ENCODE measurements at places on chromosomes 11 and 22.

DNA sequence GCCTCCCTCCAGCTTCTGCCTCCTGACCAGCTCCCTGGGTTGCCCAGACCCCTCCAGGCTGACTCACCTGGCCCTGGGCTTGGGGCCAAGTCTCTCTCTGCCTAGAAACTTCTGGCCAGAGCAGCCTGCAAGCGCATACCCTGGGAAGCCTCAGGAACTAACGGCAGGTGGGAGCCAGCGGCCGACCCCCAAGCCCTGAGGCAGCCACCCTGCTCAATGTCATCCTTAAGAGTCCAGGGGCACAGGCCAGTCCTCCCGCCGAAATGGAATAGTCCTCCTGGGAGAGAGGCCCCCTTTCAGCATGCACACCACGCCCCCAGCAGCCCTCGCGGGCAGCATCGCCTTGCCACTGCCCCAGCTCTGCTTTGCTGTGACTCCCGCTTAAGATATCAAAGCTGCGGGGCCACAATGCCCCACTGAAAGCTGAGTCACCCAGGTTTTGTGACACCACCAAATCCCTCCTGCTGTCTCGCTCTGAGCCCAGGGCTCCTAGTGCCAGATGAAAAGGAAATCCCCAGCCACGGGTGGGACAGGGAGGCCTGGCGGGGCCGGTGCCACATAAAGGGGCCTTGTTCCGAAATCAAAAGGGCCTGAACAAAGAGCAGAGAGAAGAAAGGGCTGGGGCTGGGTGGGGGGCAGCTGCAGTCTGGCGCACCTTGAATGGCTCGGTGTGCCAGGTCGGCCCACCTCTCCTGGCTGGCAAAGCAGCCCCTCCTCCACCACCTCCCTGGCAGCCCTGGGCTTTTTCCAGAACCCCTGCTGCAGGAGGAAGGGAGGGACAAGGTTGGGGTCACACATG is 21.4 kb upstream of the FGF3 start:
- DNase-seq = no peak

DNA sequence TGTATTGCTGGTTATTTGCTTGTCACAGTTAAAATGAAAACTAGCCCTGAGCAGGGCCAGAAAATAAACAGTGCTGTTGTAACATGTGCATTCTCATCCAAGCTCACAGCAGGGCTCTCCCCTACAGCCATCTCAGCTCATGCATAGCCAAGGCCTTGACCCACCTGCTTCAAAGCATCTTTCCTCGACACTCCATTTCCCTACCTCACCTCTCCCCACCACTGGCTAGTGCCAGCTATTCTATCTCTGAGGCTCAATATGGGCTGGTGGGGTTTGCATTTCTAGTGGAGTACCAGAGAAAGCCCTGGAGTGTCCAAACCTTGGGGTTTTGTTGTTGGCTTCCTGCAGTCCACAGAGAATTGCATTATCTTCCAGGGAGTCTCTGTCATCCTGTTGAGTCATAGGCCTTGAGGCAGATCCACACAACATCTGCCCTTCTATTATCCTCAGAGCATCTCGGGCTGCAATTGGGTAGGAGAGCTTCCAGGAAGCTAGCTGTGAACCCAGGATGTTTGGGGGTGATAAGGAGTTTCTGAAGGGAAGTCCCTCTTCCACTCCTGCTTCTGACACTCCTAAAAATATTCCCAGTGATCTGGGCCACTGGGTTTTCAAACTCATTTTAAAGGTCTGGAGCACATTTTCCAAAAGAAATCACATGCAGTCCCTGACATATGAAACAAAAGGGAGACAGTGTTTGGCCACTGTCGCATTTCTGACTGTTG is 36.1 kb upstream of the AMOTL1 start:
- peak; percentile 51 for DNase-seq

GRCh38 chr22:28112548-28113043 is 193.5 kb upstream of the PITPNB start:
- DNase-seq = peak; percentile 3

DNA sequence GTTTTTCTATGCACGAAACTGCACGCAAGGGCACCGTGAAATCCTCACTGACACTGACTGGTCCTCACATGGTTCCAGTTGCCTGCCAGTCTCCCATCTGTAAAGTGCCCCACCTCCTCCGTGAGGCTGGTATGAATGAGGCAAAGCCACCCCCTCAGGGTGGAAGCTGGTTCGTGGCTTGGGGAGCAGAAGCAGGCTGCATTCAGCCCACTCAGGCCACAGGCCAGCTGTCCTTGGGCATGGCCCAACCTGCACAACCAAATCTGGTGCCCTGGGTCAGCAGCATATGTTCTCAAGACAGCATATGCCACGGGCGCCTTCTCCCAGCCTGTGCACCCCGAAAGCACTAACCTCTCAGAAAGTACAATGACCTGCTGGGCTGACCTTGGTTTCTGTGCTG is 29.3 kb downstream of the SERPINH1 start:
- DNase-seq = no peak

DNA sequence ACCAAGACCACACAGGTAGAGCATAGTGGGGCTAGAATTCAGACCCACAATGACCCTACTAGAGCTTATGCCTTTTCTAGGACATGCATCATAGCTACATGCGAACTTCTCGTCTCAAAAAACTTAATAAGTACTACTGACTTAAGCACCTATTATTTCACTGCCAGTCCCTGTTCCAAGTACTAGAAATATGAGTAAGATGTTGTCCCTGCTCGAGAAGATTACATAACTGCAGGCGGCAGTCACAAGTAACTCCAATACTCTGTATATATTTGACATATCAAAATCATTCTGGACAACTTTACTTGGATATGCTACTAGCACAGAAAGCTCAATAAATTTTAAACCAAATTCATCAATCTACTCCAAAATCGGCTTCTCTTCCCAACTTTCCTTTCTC is 235.0 kb downstream of the TTC28 start:
- no peak for DNase-seq

DNA sequence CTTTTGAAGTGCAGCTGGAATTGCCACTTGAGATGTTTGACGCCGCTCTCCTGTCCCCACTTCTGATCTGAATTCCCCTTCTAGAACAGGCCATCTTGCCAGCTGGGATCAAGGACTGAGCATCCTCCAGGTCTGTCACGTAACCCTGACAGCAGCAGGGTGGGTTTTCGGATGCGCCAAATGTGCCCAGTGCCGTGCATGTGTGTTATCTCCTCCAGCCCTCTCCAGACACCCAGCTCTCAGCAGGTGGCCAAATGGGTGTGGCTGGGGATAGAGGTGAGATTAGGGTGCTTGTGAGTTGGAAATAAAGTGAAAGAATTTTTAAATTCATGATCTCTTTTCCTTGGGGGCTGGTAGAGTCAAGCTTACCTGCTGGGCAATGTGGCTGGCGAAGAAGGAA is 3.3 kb downstream of the OSBP2 start:
- DNase-seq = no peak

DNA sequence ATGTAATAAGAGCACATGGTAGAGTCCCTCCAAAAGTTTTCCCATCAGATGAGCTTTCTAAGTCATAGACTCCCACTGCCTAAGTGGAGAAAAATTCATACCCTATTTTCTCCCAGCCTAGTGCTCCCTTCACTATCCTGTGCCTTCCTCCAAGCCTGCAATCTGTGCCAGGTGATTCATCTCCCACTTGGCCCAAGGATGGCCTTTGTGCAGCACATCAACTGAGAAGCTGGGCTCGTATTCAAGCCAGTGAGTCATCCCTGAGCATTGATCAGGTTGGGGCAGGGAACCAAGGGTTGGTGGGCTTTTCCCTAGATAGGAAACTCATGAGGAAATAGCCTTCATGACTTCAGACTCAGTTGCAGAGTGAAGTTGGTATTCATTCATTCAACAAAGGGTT is 64.6 kb downstream of the PANX1 start:
- no peak for DNase-seq

DNA sequence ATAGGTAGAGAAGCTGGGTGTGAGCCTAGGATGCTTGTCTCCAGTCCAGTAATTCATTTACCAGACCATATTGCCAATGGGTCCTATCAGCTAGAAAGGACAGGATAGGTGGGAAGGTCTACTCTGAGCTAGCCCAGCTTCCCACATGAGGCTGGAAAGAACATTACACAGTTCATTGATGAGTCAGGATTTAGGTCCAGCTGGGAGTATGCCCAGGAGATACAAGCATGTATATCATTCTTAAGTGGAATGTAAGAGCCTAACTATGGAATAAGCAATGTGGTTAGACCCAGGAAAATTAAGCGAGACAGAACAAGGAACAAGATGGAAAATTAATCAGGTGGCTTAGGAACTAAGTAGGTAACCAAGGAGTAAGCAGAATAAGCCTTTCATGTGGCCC is 59.0 kb upstream of the TBCEL start:
- DNase-seq = no peak

DNA sequence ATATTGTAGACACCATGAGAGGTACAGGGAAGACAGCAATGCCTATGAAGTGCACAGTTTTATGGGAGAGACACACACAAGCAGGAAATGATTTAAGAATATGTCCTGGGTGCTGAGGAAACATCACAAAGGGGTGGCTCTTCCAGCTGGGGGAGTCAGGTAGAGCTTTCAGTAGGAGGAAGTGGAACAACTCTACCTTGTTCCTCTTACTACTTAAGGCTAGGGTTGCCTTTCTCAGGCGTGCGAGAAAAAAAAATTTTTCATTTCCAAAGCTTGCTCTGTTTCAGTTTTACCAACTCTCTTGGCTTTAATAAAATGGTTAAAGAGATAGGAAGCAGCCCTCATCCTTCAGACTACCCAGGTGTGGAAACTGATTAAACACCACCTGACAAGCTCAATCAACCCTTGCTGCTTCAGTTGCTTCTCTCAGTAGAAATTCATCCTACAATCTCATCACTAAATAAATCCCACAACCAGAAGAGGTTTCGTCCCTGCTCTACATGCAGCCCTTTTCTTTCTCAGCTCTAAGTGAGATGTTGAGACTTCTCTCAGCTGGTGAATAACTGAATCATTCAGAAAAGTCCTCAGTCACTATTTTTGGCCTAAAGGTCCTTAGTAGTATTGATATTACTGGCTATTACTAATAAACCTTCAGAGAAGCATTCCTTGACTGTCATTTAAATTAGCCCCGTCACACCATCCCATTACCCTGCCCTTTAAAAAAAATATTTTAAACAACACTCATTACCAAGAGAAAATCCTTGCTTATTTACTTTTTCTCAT is 5.9 kb downstream of the ABTB2 start:
- DNase-seq = no peak

GRCh38 chr11:65315204-65315865 is 669 bp downstream of the CDC42EP2 start:
- peak; percentile 81 for DNase-seq

DNA sequence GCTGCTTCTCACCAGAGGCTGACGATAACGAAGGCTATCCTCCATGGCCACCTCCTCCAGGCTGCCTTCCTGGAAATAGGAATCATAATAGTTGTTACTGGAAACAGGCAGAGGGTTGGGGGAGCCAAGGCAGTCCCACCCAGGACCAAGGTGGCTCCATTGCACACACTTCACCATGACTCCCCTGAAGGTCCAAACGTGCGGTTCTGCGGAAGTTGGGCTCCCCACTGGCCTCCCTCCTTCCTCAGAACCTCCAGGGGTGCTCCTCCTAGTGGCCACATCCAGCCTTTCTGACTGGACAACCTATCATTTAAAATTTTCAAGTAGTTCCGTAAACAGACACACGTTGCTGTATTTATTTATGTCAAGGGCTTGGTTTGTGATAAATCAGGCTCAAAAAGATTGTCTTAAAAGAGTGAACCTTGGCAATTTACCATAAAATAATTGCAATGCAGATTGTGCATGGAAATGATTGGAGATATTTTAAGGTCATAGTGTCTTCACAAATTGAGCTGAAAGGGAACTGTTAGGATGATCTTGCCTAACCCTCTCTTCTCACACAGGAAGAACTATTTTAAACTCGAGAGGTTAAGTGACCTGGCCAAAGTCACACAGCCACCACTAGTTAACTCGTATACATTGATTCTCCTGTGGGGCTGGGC is 1.4 kb upstream of the TCN2 start:
- DNase-seq = peak; percentile 40

GRCh38 chr11:71562120-71562519 is 3.2 kb upstream of the KRTAP5-10 start:
- no peak for DNase-seq

DNA sequence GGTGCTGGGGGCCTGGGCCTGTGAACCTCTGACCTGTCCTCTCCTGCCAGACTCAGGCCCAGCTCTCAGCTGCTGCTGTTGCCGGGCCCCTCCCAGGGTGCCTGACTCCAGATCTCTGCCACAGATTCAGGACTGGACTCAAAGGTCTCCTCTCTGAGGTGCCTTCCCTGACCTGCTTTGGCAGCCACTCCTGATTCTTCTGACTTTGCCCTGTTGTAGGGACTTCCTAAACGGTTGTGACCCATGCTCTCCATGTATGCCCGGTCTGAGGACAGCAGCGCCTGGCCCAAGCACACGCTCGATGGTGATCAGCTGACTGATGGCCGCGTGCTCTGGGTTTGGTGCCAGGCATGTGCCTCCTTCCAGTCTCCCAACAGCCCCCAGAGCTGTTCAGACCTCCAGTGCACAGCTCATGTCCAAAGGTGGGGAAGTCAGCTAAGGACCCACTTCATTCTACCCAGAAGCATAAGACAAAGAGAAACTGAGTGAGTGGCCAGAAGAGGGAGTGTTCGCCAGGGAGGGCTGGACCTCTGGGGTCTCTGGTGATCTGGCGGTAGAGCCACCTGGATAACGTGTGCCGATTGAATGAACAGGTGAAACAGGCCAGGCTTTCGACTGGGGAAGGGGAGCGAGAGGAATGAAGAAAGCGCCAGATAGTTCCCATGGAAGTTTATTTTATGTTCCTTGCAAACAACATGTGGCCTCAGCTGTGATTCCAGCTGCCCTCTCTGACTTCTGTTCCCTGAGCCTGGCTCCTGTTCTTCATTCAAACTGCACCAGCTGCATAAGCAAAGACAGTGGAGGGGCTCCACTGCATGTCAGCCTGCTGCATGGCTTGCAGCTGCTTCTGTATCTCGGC is 8.1 kb upstream of the TOP3B start:
- no peak for DNase-seq

DNA sequence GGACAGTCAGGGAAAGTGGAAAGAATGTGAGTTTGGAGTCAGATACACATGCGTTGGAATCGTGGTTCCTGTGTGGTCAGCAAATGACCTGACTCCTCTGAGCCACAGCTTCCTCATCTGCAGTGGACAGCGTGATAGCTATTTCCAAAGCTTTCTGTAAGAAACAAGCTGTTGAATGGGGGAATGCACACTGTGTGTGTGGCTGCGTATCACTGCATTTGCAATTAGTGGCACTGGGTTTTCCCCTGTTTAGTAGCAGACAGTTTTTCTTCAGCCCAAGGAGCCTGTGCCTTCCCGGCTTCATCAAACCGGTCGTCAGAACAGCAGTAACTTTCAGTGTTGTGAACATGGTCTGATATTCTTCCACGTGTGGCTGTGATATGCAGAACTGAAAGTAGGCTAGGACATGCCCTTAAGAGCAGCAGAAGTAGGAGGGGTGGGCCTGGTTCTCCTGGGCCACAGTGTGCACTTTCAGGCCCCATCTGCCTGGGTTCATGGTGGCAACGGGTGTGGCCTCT is 121.5 kb downstream of the RRAS2 start:
- DNase-seq = no peak

- peak; percentile 10 for DNase-seq
These were observed 22.5 kb downstream of the SUN2 start for GRCh38 chr22:38733329-38733723.

- DNase-seq = no peak
These were observed 14.5 kb downstream of the NARS2 start for GRCh38 chr11:78560153-78560552.
